ENCODE measurements at places on chromosomes 2 and 18. TPM values are rescaled to one million over a fixed set of nuclear protein-coding genes. Genes with fewer than 3 reads are reported as not detected.

CCDC148 gene
- under 0.01 TPM for total RNA-seq

CNGA3 gene
- not detected for total RNA-seq

DYSF gene
- total RNA-seq = 4.3 TPM

PECR gene
- 4.6 TPM for total RNA-seq

PIEZO2 gene
- total RNA-seq = 25.4 TPM

IL18RAP gene
- total RNA-seq = 0.26 TPM

NEU2 gene
- not detected for total RNA-seq

All from epithelial cell of alveolus of lung (primary cell).